ENCODE measurements at places on chromosomes 6 and 20.

GRCh38 chr6:4322134-4322845 is 186.9 kb upstream of the ECI2 start:
- no peak for DNase-seq

GRCh38 chr6:148325316-148326068 is 17.1 kb upstream of the SASH1 start:
- no peak for DNase-seq

GRCh38 chr6:149867876-149868640 is 3.9 kb upstream of the LRP11 start:
- DNase-seq = peak; percentile 80

DNA sequence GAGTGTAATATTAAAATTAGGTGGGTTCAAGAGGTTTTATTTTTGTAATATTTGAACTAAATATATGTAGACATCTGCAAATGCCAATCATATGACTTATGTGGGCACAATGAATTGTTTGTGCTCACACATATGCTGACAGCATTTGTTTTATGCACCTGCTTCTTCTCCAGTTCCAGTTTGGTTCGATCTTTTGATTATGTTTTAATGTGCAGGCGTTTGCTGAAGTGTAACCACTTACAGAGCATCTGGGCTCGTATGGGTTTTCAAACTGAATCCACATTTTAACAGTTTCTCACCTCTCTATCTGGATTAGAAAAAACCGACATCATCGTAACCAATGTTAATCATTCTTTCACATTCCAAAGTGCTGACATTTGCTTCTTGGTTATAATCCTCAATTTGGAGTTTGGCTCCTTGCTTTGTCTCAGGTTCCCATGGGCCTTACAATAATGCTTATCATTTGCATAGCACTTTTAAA is 129.1 kb upstream of the SPACA1 start:
- no peak for DNase-seq

DNA sequence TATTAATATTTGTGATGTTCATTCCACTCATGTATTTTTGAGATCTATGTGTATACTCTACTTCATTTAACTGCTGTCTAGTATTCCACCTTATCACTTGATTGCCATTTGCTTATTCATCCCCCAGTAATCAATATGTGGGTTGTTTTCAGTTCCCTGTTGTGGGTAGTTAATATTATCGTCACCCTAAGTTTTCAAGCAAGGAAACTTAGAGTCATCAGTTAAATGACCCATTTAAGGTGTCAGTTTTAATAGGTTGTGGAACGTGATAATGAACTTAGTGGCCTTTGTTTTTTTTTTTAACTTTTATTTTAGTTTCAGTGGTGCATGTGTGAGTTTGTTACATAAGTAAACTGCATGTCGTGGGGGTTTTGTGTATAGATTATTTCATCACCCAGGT is 90.3 kb downstream of the SLC24A3 start:
- DNase-seq = no peak

DNA sequence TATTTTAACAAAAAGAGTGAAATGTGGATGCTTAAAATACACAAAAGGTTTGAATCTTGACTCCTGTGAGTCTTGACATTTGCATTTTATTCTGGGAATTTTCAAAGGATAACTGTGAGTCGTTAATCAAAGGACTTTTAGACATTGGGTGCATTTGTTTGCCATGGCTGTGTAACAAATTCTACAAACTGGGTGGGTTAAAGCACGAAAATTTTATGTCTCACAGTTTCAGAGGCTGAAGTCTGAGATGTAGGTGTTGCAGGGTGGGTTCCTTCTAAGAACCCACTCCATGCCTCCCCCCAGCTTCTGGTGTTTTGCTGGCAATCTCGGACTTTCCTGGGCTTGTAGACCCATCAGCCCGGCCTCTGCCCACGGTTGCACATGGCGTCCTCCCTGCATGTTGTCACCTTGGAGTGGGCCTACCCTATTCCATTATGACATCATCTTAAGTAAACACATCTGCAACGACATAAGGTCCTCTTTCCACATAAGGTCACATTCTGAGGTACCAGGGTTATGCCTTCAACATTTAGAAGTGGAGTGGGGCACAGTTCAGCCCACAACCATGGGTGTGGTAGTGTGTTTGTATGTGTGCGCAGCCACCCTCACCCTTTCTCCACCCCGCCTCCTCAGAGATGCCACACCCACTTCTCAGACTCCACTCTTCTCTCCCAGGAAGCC is 113.1 kb downstream of the FOXA2 start:
- DNase-seq = peak; percentile 43

DNA sequence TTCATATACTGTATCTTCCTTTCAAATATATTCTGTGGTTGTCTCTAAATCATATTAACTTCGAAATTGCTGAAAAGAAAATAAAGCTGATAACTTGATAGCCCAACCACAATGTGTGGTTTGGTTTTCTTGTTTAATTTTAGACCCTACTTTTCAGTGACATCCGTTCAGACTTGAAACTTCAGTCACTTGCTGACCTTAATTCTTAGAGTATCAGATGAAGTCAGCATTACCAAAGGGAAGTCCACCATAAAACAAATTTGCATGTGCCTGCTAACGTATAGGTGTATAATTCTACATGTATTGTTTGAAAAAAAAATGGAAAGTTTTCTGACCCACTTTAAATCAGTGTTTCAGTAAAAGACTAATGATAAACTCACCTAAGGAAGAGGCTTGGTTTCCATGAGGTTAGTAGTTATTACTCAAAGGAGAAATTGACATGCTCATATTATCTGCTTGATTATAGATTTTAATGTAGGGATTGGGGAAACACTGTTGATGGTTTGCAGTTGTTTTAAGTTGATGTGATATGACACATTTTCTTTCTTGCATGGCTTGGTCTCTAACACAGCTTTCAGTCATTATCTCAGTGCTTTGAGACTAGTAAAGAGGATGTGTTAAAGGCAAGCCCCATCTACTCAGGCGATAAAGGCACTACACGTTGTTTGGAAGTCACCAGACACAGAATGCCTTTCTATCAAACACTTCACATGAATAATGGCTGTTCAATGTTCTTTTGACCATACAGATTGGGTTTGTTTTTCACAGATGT is 5.2 kb upstream of the IL17A start:
- DNase-seq = no peak

DNA sequence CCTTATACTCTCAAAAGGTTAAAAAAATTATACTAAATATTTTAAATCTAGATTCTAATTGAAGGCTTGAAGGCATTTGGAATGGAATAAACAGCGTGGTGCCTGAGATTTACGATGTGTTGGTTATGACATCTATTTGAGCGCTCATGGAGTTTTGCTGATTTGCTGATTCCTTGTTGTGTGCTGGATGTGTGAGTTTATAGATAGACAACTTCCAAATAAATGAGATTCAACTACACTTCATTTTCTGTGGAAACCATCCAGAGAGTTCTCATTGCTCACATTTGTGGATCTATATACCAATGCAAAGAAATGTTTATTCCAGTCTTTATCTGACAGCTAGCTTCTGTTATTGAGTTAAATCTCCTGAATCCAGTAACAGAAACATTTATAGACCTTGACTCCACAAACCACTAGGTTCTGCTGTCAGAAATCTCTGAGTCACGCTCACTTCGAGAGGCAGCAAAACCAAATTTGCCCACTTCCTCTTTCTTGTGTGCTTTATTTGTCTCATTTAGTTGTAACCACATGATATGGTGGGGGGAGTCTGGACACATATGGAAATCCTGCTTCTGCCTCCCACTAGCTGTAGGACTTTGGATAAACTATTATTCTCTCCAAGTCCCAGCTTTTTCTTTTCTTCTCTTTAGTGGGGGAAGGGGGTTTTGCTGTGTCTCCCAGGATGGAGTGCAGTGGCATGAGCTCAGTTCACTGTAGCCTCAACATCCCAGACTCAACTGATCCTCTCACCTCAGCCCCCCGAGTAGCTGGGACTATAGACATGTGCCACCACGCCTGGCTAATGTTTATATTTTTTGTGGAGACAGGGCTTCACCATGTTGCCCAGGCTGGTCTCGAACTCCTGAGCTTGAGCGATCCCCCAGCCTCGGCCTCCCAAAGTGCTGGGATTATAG is 54.5 kb downstream of the IPCEF1 start:
- no peak for DNase-seq

- DNase-seq = peak; percentile 68
Measured at GRCh38 chr6:43723737-43724295, 36.2 kb upstream of the MRPS18A start.

- DNase-seq = no peak
Measured at GRCh38 chr20:23136893-23137745, 51.0 kb upstream of the CD93 start.

DNA sequence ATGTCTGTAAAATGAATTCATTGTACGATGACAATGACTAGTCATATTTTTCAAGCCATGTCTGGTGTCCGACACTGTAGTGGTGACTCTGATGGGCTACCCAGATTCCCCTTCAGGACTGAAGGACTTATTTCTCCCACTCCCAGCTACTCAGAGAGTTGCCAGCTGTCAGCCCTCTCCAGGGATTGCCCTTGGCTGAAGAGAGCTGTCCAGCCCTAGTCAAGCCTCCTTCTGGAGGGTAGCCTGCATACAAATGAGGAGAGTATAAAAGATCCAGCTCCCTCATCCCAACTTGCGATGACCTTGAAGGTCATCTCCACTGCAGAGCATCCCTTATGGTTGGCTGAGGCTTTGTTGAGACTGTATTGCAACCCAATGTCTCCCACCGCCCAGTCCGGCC is 29.9 kb downstream of the JPH2 start:
- DNase-seq = no peak

DNA sequence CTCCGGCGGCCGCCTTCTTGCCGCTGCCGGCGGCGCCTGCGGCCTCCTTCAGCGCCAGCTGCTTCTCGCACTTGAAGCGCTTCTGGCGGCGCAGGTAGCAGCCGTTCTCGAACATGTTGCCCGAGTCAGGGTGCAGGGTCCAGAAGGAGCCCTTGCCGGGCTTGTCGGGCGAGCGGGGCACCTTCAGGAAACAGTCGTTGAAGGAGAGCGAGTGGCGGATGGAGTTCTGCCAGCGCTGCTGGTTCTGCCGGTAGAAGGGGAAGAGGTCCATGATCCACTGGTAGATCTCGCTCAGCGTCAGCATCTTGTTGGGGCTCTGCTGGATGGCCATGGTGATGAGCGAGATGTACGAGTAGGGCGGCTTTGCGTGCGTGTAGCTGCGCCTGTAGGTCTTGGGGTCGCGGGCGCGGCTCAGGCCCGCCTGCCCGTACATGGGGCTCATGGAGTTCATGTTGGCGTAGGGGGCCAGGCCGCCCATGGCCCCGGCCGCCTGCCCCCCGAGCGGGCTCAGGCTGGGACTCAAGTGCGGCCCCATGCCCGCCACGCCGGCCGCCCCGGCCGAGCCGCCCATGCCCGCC is 1.9 kb downstream of the FOXA2 start:
- DNase-seq = no peak

- DNase-seq = no peak
Measured at GRCh38 chr6:73308712-73309534, 45.2 kb downstream of the DPPA5 start.

DNA sequence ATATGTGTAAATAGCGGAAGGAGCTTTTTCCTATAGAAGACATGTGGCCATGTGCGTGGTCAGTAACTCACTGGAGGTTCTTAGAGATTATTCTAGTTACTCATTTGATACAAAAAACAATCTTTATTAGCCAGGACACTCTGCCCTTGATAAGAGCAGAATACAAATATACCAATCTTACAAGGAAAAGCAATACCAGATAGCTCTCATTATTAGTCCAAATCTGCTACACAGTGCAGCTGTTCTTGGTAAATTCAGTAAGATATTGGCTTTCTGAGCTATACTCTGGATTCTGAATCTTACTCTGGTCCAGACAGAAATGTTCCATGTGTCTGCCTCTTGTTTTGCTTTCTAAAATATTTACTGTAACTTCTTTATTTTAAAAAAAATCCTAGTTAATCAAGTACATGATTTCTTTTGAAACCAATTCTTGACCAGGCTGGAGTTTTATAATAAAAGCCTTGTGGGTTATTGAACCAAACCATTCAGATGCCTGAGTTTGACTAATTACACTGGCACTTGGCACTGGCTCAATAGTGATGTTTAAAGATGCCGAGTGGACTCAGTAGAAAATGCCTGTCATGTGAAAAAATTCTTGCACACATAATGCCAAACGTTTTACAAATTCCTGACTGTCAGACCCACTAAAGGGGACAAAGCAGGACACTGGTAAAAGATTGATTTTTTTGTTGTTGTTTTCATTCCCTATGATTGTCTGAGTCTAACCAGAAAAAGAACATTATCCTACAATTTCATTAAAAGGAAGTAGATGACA is 242.8 kb upstream of the TCF21 start:
- DNase-seq = no peak

- DNase-seq = no peak
Measured at GRCh38 chr6:82646231-82646615, 282.6 kb downstream of the TPBG start.

GRCh38 chr20:51092338-51092737 is 69.4 kb upstream of the KCNG1 start:
- DNase-seq = no peak

GRCh38 chr6:104428184-104428583 is 431.5 kb downstream of the HACE1 start:
- no peak for DNase-seq

DNA sequence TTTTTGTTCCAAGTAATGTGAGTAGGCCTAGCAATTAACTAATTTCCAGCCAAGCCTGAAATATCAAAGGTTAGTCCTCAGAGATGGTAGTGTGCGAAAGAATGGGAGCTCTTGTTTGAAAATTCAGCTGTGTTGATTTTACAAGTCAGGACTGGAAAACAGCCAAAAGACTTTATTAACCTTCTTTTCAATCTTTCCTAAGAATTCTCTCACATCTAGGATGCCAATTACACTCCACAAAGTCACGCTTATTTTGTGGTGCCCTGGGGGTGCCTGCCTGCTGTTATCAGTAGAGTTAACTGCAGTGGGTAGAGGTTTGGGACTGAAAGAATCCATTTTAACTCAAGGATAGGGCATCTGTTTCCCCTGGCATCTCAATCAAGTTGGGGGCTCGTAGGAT is 30.7 kb upstream of the MAP3K4 start:
- no peak for DNase-seq

- no peak for DNase-seq
Measured at GRCh38 chr6:26158581-26159356, 71.5 kb downstream of the HFE start.

GRCh38 chr6:134015719-134016557 is 36.5 kb downstream of the SLC2A12 start:
- DNase-seq = no peak

- no peak for DNase-seq
Measured at GRCh38 chr20:37721751-37722150, 27.9 kb downstream of the CTNNBL1 start.

DNA sequence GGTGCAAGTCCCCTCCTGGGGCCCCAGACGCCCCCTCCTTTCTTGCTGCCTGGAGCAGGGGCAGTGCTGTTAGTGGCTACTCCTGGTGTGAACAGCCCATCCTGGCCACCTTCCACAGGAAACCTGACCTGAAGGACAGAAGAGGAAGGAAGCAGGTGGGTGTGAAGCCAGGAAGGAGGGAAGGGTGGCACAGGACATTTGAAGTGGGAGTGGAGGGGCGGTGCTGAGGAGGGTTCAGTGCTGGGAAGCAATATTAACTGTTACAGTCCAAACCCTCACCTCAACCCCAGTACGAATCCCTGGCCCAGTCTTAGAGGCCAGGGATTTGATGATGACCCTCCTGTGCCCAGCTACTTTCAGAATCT is 766 bp downstream of the PRICKLE4 start:
- DNase-seq = no peak

Data from HuH-7.5 (cell line).